Mesendoderm (in vitro differentiated cells): ENCODE measurements at places on chromosomes 6 and 20.
A peak's percentile ranks its signal among the peaks of the same experiment; 100 is the strongest.

- DNase-seq = no peak
These were observed 991.8 kb upstream of the GJE1 start for GRCh38 chr6:141140905-141141304.

DNA sequence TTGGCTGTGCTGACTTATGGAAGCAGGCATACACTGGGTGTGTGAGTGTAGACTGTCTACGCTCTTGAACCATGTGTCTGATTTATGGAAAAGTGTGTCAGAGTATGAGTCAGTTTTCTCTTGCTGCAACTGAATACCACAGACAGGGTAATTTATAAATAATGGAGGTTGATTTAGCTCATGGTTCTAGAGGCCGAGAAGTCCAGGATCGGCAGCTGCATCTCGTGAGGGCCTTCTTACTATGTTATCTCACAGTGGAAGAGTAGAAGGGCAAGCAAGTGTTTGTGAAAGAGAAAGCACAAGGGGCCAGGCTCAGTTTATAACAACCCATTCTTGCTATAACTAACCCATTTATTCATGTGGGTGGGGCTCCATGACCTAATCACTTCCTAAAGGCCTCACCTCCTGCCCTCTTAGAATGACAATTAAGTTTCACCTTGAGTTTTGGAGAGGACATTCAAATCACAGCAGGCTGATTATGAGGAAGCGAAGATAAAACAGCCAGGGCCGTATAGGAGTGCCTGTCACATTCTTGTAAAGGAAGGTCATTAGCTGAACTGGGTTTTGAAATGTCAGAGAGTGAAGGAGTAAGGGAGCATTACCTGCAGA lies 6.7 kb downstream of the GPR31 start:
- peak; percentile 90 for DNase-seq

- no peak for DNase-seq
These were observed 43.1 kb downstream of the JPH2 start for GRCh38 chr20:44143936-44144335.

- DNase-seq = no peak
These were observed 8.7 kb downstream of the GPLD1 start for GRCh38 chr6:24480705-24481104.

- no peak for DNase-seq
These were observed 9.3 kb upstream of the SGK2 start for GRCh38 chr20:43549416-43550065.
